ENCODE measurements at places on chromosomes 5 and 9. TPM values are rescaled to one million over a fixed set of nuclear protein-coding genes. Genes with fewer than 3 reads are reported as not detected.

The TAS2R1 gene
- total RNA-seq = not detected

The PJA2 gene
- 61.9 TPM for total RNA-seq

The IL13 gene
- not detected for total RNA-seq

The ACOT12 gene
- total RNA-seq = not detected

The NPR3 gene
- 0.57 TPM for total RNA-seq

- no peak for DNase-seq
Measured at GRCh38 chr5:103514371-103514770, 48.2 kb downstream of the NUDT12 start.

- no peak for DNase-seq
Measured at GRCh38 chr5:151058891-151059489, 21.8 kb downstream of the TNIP1 start.

DNA sequence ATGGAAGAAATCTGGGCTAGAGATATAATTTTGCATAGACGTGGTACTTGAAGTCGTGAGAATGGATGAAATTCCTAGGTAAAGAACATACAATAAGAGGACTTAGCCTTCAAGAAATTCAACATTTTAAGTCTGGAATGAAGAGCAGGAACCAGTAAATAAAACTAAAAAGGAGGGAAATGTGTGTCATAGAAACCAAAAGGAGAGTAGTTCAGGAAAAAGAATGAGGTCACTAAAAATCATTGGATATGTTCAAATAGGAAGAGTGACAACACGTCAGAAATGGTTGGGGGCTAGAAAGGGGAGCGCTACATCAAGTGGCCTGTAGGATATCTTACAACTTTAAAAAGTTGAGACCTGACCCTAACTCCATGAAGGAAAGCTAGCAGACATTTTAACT, 44.0 kb downstream of the PFDN1 start:
- DNase-seq = no peak

- DNase-seq = no peak
Measured at GRCh38 chr9:132957805-132958204, 13.4 kb upstream of the TSC1 start.

GRCh38 chr5:57695706-57696388, 213.2 kb upstream of the ACTBL2 start:
- no peak for DNase-seq

DNA sequence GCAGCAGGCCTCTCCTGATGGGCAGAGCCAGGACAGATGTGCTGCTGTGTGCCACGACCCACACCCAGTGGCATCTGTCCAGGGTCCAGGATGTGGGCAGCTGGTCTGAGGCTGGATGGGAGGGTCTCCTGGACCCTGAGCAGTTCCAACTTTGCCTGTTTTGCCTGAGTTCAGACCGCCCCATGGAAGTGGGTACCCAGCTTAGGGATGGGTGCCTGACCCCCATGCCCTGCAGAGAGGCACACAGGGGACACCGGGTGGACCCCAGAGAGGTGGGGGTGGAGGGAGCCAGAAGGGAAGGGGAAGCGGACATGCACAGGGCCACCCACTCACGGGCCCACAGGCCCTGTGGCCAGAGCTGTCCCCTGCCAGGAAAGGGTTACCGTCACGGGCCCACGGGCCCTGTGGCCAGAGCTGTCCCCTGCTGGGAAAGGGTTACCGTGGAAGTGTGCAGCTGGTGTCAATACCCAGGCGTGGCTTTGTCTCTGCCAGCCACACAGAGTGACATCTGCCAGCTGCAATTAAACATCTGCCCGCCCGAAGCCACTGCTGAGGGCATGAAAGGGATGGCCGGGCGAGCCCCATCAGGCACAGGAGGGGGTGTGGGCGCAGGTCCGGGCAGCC, 50.0 kb downstream of the NACC2 start:
- DNase-seq = peak; percentile 26

GRCh38 chr9:19233344-19233743, 2.9 kb downstream of the DENND4C start:
- DNase-seq = no peak

- DNase-seq = no peak
Measured at GRCh38 chr9:12643686-12644085, 49.5 kb upstream of the TYRP1 start.

DNA sequence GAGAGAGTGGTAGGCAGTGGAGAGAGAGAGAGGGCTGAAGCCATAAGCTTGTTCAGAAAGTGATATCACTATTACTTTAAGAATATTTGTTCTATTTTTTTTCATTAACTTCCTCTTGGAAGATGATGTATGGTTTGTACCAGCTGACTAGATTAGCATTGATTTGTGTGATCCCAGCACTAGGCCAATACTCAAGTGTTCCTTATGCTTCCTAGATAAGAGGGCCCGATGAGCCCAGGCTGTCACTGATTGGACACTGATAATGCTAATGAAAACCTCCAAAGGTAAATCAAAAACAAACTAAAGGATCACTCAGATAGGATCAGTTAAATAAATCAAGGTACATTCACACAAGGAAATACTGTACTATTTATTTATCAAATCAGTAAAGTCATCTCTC, 52.7 kb upstream of the OTULINL start:
- no peak for DNase-seq

DNA sequence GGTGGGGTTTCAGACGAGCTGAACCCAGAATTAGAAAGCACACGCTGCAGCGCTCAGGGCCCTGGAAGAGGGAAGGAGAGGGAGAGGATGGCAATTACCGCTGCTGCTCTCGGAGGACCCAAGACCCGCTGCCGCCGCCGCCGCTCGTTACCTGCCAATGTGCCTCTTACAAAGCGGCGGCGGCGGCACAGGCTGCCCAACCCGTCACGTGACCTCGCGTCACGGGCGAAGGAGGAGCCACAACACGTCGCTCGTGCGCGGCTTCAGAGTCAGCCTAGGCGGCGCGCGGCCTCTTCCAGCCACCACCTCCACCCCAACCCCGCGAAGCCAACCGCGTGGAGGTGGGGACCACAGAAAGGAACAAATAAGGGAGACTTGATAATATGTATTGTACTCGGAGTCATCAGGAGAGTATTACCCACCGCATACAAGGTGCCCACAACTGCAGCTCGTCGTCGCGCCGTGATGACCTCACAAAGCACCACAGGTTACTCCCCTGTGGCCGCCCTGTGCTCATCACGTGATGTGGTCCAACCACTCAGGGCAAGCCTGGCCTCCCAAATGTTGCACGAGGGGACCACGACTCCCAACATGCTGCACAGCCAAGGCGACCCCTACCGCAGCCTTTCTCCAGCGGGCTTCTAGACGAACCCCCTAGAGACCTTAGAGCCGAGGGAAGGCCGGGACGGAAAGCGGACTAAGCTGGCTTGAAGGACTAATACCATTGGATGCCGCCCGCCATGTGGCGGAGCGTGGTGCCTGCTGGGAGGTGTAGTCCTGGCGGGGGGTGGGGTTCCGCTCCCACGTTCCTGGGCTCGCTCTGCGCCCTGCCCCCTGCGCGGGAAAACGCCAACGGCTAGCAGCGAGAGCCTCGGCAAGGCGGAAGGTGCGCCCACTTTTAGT, at the start of gene UBAP2:
Gene UBAP2 (minus strand): TSS at position 161 of the 903 bp plus-strand sequence. CDS start 31,739 bp downstream, outside the sequence.
- peak; percentile 99 for DNase-seq
